ENCODE measurements at places on chromosomes 1 and 21. TPM values are rescaled to one million over a fixed set of nuclear protein-coding genes. Genes with fewer than 3 reads are reported as not detected.
A peak's percentile ranks its signal among the peaks of the same experiment; 100 is the strongest.

Gene ADAMTS4
- 5.4 TPM for polyA plus RNA-seq

GRCh38 chr1:89536555-89537341, 12.1 kb downstream of the LRRC8B start:
- H3K27ac ChIP-seq = no peak overlapping the region
- no peak for DNase-seq
- no peak overlapping the region for H3K4me3 ChIP-seq
- peaks cover 23% of the 10 kb centered on the region for H3K4me1 ChIP-seq
- H3K27me3 ChIP-seq = no peaks in the 10 kb centered on the region
- H3K36me3 ChIP-seq = no peaks in the 10 kb centered on the region

GRCh38 chr1:56573311-56573710, 6.1 kb downstream of the PLPP3 start:
- H3K4me3 ChIP-seq = peak overlapping the region; percentile 20
- H3K27ac ChIP-seq = peak overlapping the region; percentile 4
- H3K27me3 ChIP-seq = no peaks in the 10 kb centered on the region
- no peak for DNase-seq
- H3K36me3 ChIP-seq = no peaks in the 10 kb centered on the region

DNA sequence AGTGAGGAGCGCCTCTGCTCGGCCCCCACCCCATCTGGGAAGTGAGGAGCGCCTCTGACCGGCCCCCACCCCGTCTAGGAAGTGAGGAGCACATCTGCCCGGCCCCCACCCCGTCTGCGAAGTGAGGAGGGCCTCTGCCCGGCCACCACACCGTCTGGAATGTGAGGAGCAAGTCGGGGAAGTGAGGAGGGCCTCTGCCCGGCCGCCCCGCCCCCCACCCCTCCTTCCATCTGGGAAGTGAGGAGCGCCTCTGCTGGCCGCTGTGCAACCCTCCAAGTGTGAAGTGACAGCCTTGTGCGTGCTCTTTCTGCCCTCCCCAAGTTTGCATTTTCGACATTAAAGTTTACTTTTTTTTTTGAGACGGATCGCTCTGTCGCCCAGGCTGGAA, 5.1 kb upstream of the ZZZ3 start:
- H3K36me3 ChIP-seq = peaks cover 5% of the 10 kb centered on the region
- no peak overlapping the region for H3K27ac ChIP-seq
- no peaks in the 10 kb centered on the region for H3K27me3 ChIP-seq
- no peak for DNase-seq

Gene S100A7A
- polyA plus RNA-seq = not detected

DNA sequence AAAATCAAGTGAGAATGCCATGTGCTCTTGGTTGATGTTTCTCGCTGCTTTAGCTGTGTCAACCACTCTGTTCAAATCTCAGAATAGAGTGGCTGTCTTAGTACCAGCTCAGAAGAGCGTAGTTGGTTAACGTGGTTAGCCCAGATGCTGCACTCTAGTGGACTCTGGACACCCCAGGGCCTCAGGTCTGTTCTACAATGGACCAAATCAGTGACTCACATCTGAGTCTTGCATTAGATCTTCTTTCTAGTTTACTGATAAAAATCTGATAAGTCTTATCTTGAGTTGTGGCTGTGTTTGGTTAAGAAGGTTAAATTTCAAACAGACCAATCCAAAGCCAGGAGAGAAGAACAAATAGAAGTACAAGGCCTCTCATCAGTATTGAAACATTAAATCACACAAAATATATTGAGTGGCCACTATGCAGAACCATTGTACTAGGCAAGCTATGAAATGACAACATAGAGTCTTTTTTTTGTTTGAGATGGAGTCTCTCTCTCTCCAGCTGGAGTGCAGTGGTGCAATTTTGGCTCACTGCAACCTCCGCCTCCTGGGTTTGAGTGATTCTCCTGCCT, 104.1 kb downstream of the NR5A2 start:
- H3K4me3 ChIP-seq = no peak overlapping the region
- no peak overlapping the region for H3K27ac ChIP-seq
- no peaks in the 10 kb centered on the region for H3K4me1 ChIP-seq
- no peak for DNase-seq
- no peaks in the 10 kb centered on the region for H3K36me3 ChIP-seq
- no peaks in the 10 kb centered on the region for H3K27me3 ChIP-seq

Gene URB1
- 4.1 TPM for polyA plus RNA-seq

DNA sequence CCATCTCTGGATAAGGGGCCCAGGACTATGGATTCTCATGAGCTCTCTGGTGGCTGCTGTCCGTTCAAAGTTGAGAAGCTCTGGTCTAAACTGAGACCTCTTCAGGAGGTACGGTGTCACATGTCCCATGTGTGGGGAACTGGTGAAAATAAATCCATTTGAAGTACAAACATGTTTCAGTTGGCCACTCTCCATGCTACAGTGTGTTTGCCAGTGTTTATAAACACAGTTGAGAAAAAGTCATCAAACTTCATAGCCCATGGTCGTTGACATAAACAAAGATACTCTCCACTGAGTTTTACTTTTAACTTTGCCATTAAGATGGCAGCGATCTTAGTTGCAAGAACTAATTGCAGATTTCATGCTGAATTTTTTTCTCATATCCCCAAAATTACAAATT, 72.8 kb downstream of the PSMG1 start:
- no peak for DNase-seq
- H3K27ac ChIP-seq = no peak overlapping the region
- H3K27me3 ChIP-seq = no peaks in the 10 kb centered on the region
- H3K4me1 ChIP-seq = no peaks in the 10 kb centered on the region

Gene FMO2
- polyA plus RNA-seq = 48.9 TPM

DNA sequence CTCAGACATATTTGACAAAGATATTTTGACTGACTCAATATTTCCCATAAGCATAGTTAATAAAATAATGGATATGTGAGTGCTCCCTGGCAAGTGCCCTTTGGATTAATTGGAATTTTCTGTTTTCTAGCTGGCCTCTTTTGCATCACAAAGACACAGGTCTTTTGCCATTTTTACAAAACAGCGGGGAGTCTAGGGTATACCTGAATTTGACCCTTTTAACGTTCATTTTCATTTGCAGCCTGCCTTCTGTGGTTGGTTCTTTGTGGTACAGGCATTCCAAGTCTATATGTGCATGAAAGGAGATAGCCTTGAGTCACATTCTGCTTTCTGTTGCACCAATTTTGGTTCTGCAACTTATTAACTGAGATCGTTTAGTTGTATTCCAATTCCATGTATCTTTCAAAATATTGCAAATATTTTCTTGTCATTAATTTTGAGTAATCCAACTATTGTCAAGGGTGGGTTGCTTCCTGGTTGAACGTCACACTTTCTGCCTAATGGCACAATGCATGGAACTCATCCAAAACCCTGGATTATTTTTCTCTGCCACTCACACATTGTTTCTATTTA, 171.7 kb downstream of the CRB1 start:
- no peak overlapping the region for H3K27ac ChIP-seq
- no peak for DNase-seq
- no peaks in the 10 kb centered on the region for H3K4me1 ChIP-seq
- no peak overlapping the region for H3K4me3 ChIP-seq
- no peaks in the 10 kb centered on the region for H3K27me3 ChIP-seq

- peak overlapping the region; percentile 91 for H3K27ac ChIP-seq
- H3K4me3 ChIP-seq = peak overlapping the region; percentile 72
- H3K36me3 ChIP-seq = no peaks in the 10 kb centered on the region
Measured at GRCh38 chr1:9291914-9292360, 757 bp upstream of the SPSB1 start.

Gene AADACL4
- polyA plus RNA-seq = not detected

DNA sequence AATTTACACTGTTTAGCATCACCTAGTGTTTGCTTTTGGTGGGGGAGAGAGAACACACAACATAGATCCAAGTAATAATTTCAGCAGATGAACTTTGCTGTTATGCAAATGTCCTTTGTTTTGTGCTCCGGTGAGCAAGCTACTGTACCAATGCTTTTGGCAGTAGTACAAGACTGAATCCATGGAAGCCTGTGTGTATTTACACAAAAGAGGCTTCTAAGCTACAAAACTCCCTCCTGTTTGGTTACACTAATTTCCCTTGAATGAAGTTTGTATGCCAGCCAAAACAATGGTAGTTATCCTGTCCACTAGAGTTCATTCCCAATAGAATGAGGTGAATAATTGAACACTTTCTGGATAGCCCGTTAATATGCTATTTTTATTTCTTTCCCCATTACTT, 320.5 kb downstream of the KCTD3 start:
- no peaks in the 10 kb centered on the region for H3K4me1 ChIP-seq
- no peak overlapping the region for H3K4me3 ChIP-seq
- H3K27ac ChIP-seq = no peak overlapping the region
- H3K27me3 ChIP-seq = no peaks in the 10 kb centered on the region
- H3K36me3 ChIP-seq = no peaks in the 10 kb centered on the region

Gene POMGNT1
- 132 TPM for polyA plus RNA-seq

Gene SMCP
- not detected for polyA plus RNA-seq

Gene CACNA1E
- 0.06 TPM for polyA plus RNA-seq

GRCh38 chr1:54652168-54652567, 10.6 kb downstream of the MROH7 start:
- no peaks in the 10 kb centered on the region for H3K4me1 ChIP-seq
- no peaks in the 10 kb centered on the region for H3K27me3 ChIP-seq

- no peak overlapping the region for H3K27ac ChIP-seq
- no peaks in the 10 kb centered on the region for H3K4me1 ChIP-seq
- DNase-seq = no peak
- no peaks in the 10 kb centered on the region for H3K36me3 ChIP-seq
- H3K4me3 ChIP-seq = no peak overlapping the region
Measured at GRCh38 chr1:58353168-58353567, 193.4 kb downstream of the OMA1 start.

Gene S100A13
- 173 TPM for polyA plus RNA-seq

DNA sequence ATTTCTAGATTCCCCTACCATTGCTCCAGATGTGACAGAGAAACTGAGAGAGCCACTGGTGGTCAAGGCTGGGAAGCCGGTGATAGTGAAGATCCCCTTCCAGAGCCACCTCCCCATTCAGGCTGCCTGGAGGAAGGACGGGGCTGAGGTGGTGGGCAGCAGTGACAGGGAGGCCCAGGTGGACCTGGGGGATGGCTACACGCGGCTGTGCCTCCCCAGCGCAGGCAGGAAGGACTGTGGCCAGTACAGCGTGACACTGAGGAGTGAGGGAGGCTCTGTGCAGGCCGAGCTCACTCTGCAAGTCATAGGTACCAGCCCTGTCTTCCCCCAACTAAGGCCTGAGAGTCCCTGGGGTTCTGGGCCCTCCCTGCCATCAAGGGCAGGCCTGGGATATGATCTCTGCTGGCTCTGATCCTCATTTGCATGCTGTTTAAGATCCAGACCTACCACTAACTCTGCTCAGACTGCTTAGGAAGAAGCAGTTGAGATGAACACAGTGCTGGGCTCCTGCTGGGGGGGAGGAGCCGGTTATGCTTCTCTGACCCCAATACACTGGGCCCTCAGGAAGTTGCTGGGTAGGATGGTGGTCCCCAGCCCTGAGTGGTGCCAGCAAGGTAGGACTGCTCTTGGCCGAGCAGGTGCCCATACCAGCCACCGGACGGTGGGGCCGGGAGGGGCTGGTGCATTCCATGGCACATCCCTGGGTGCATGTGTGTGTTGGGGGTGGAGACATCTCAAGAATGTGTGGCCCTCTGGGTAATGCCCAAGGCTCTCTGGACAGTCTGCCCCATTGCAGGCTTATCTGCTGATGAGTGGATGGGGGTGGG, 25.1 kb downstream of the IGFN1 start:
- no peak overlapping the region for H3K27ac ChIP-seq
- peaks cover 25% of the 10 kb centered on the region for H3K27me3 ChIP-seq
- no peaks in the 10 kb centered on the region for H3K4me1 ChIP-seq
- no peak overlapping the region for H3K4me3 ChIP-seq
- H3K36me3 ChIP-seq = no peaks in the 10 kb centered on the region
- DNase-seq = no peak

Gene SELE
- 3.1 TPM for polyA plus RNA-seq

DNA sequence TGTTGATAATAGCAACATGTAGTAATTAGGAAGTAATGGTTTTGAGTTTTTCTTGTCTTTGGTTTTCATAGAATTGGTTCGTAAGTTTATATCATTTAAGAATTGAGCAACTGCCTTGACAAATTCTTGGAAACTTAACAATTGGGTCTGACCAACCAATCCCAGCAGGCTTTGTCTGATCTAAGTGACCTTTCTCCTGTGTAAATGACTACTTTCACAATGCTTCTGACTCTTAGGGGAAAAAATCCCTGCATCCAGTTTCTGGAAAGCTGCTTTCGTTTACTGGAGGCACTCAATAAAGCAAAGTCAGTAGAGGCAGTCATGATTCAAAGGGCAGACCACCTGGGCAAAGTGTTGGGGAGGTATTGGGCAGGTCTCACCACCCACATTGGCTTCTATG, 303.6 kb upstream of the FAM78B start:
- no peak overlapping the region for H3K27ac ChIP-seq
- no peak overlapping the region for H3K4me3 ChIP-seq
- no peaks in the 10 kb centered on the region for H3K4me1 ChIP-seq
- no peaks in the 10 kb centered on the region for H3K36me3 ChIP-seq

GRCh38 chr1:215640429-215641148, 73.5 kb downstream of the KCTD3 start:
- no peak overlapping the region for H3K27ac ChIP-seq
- H3K36me3 ChIP-seq = no peaks in the 10 kb centered on the region
- no peaks in the 10 kb centered on the region for H3K27me3 ChIP-seq
- H3K4me1 ChIP-seq = peaks cover 5% of the 10 kb centered on the region

GRCh38 chr21:34020005-34020847, 53.2 kb upstream of the MRPS6 start:
- no peak for DNase-seq
- H3K4me1 ChIP-seq = peaks cover 6% of the 10 kb centered on the region
- no peaks in the 10 kb centered on the region for H3K27me3 ChIP-seq
- no peak overlapping the region for H3K27ac ChIP-seq

Gene PARS2
- 0.80 TPM for polyA plus RNA-seq

- no peak for DNase-seq
- H3K27ac ChIP-seq = no peak overlapping the region
- H3K36me3 ChIP-seq = no peaks in the 10 kb centered on the region
Measured at GRCh38 chr21:44589586-44590305, 2.6 kb downstream of the KRTAP10-6 start.

- no peaks in the 10 kb centered on the region for H3K27me3 ChIP-seq
- no peak overlapping the region for H3K4me3 ChIP-seq
- H3K36me3 ChIP-seq = no peaks in the 10 kb centered on the region
- no peak overlapping the region for H3K27ac ChIP-seq
- DNase-seq = no peak
- no peaks in the 10 kb centered on the region for H3K4me1 ChIP-seq
Measured at GRCh38 chr1:97084546-97084945, 363.0 kb downstream of the PTBP2 start.

DNA sequence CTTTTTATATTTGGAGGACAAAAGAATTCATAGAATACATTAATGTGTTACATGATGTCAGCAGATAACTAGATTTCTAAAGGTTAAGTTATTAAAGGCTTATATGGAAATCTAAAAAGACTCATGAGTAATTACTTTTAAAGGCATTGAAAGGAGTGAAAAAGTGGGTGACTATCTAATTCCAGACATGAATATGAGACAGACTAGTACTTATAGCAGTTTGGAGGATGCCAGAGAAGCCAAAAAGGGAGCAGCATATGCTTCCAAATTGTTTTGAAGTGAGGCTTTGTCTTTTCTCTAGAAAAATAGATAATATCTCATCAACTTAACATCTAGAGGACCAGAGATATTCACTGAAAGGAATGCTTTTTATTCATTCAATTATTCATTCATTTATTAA, 275.5 kb upstream of the CACYBP start:
- no peaks in the 10 kb centered on the region for H3K4me1 ChIP-seq
- no peak overlapping the region for H3K27ac ChIP-seq
- no peaks in the 10 kb centered on the region for H3K27me3 ChIP-seq
- no peaks in the 10 kb centered on the region for H3K36me3 ChIP-seq
